T-cell (primary cell): ENCODE measurements at places on chromosomes 4 and X.

DNA sequence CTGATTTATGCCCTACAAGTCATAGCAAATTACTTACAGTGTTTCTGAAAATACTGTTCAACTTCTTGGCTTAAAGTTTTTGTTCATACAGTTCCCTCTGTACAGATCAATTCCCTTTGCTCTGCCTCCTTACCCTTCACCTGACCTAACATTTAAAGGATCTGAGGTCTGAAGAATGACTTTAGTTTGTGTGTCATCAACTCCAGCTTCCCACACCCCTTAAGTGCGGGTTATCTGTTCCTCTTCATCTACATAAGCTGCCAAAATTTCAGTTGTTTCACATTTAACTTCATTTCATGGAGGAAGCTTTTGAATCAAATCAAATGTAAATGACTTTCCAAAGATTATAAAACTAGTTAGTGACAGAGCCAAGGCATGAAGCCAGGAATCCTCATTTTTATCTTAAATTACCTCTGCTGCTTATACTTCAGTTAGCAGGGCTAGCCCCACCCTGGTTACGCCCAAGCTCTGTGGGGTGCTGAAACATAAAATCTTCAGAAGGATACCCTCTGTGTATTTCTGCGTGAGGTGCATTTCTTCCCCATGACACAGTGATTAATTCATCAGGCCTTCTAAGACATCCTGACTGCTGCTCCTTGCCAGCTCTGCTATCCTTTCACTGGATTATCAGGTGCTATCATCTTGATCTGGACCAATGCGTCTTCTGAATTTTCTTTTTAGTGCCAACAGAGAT lies 16.5 kb downstream of the CXCL1 start:
- no peaks in the 10 kb centered on the region for H3K4me1 ChIP-seq
- no peaks in the 10 kb centered on the region for H3K27me3 ChIP-seq
- no peaks in the 10 kb centered on the region for H3K36me3 ChIP-seq
- no peak overlapping the region for H3K4me3 ChIP-seq
- no peak overlapping the region for H3K27ac ChIP-seq

DNA sequence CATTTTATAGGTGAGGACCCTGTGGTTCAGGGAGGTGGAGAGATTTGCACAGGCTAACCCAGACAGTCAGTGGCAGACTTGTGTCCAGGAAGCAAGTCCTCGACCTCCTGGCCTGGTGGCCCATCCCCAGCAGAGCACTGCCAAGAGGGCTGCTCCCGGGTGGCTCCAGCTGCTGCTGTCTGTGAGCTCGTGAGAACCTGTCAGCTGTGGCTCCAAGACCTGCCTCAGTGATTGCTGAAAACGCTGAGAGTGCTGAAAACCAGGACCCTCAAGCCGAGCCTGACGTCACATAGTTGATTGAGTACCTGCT lies 74.2 kb downstream of the RTL9 start:
- no peaks in the 10 kb centered on the region for H3K36me3 ChIP-seq
- H3K27ac ChIP-seq, result no peak overlapping the region
- no peaks in the 10 kb centered on the region for H3K27me3 ChIP-seq
- no peaks in the 10 kb centered on the region for H3K4me1 ChIP-seq
- H3K4me3 ChIP-seq, result no peak overlapping the region

GRCh38 chr4:121064482-121064881 lies 7.9 kb downstream of the NDNF start:
- no peak overlapping the region for H3K27ac ChIP-seq
- peaks cover 2% of the 10 kb centered on the region for H3K4me1 ChIP-seq
- H3K36me3 ChIP-seq, result no peaks in the 10 kb centered on the region

- DNase-seq, result no peak
- H3K27ac ChIP-seq, result no peak overlapping the region
- H3K4me1 ChIP-seq, result peaks cover 5% of the 10 kb centered on the region
- H3K27me3 ChIP-seq, result no peaks in the 10 kb centered on the region
Measured at GRCh38 chrX:129958814-129959492, 23.5 kb upstream of the BCORL1 start.

GRCh38 chr4:117376692-117377091 lies 291.3 kb upstream of the TRAM1L1 start:
- H3K4me1 ChIP-seq, result no peaks in the 10 kb centered on the region
- no peak overlapping the region for H3K27ac ChIP-seq
- H3K36me3 ChIP-seq, result no peaks in the 10 kb centered on the region
- no peak for DNase-seq
- H3K27me3 ChIP-seq, result no peaks in the 10 kb centered on the region
- H3K4me3 ChIP-seq, result no peak overlapping the region

GRCh38 chr4:182628544-182628943 lies 288.6 kb downstream of the DCTD start:
- H3K27me3 ChIP-seq, result no peaks in the 10 kb centered on the region
- no peaks in the 10 kb centered on the region for H3K36me3 ChIP-seq
- H3K4me1 ChIP-seq, result no peaks in the 10 kb centered on the region
- no peak for DNase-seq
- H3K27ac ChIP-seq, result no peak overlapping the region
- H3K4me3 ChIP-seq, result no peak overlapping the region

GRCh38 chrX:121122332-121122731 lies 74.9 kb downstream of the GLUD2 start:
- H3K36me3 ChIP-seq, result no peaks in the 10 kb centered on the region
- H3K27me3 ChIP-seq, result no peaks in the 10 kb centered on the region
- no peak for DNase-seq
- no peaks in the 10 kb centered on the region for H3K4me1 ChIP-seq
- no peak overlapping the region for H3K4me3 ChIP-seq

DNA sequence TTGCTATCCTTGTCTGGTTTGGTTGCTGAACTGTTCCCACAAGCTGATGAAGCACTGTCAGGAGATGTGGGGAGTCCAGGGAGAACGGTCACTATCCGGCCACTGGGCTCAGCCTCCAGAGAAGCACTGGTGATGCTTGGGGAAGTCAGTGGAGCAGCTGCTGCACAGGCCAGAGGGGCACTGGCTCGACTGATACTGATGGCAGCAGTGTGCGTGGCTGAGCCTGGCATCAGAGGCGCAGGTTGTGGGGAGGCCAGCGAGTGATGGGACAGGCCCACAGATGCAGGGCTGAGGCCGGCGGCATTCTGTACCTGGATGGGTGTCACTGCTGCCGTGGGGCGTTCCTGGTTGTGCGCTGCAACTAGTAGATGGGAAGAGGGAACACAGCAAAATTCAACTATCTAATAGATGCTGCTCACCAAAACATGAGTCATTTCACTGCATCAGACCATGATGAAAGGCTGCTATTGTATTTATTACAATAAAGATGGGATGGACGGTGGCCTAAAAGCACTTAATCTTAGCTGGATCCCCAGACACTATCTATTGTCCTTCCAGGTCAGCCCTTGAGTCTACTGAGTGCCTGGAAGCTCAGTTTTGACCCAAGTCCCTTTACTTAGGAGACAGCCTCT lies 106.3 kb upstream of the CBR4 start:
- H3K36me3 ChIP-seq, result no peaks in the 10 kb centered on the region
- no peak for DNase-seq
- H3K4me1 ChIP-seq, result no peaks in the 10 kb centered on the region
- H3K27me3 ChIP-seq, result no peaks in the 10 kb centered on the region
- H3K4me3 ChIP-seq, result no peak overlapping the region

GRCh38 chr4:8690216-8691150 lies 97.9 kb downstream of the CPZ start:
- H3K27me3 ChIP-seq, result peaks cover 38% of the 10 kb centered on the region
- H3K4me3 ChIP-seq, result no peak overlapping the region
- no peak overlapping the region for H3K27ac ChIP-seq
- no peaks in the 10 kb centered on the region for H3K36me3 ChIP-seq
- DNase-seq, result no peak

DNA sequence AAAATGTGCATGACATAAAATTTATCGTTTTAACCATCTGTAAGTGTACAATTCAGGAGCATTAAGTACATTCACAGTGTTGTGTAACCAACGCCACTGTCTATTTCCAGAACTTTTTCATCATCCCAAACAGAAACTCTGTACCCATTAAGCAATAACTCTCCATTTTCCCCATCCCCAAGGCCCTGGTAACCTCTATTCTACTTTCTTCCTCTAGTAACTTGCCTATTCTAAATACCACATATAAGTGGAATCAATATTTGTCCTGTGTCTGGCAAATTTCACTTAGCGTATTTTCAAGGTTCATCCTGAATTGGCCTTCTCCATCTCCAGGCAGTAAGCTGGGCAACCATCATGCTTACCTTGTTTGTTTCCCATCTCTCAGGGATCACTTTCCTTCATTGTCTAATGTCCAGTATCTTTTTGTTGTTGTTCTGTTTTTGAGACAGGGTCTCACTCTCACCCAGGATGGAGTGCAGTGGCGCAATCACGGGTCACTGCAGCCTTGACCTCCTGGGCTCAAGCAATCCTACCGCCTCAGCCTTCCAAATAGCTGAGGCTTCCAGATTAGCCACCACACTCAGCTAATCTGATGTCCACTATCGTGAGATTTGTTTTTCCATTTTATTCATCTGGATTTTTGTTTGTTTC lies 17.7 kb upstream of the GRIPAP1 start:
- no peak overlapping the region for H3K4me3 ChIP-seq
- DNase-seq, result no peak
- no peaks in the 10 kb centered on the region for H3K36me3 ChIP-seq
- H3K4me1 ChIP-seq, result no peaks in the 10 kb centered on the region

DNA sequence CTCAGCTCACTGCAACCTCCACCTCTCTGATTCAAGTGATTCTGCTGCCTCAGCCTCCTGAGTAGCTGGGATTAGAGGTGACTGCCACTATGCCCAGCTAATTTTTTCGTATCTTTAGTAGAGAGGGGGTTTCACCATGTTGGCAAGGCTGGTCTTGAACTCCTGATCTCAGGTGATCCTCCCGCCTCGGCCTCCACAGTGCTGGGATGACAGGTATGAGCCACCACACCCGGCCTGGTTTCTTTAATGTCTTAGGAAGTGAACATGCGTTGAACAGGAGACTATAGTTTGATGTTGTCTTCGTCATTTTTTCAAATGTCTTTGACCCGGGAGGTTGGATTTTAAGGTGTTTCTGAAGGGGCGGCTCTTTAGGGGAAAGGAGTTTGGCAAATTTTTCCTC lies 91.0 kb downstream of the DHRSX start:
- peaks cover 20% of the 10 kb centered on the region for H3K36me3 ChIP-seq
- no peak for DNase-seq
- no peaks in the 10 kb centered on the region for H3K27me3 ChIP-seq
- no peaks in the 10 kb centered on the region for H3K4me1 ChIP-seq
- H3K27ac ChIP-seq, result no peak overlapping the region
- H3K4me3 ChIP-seq, result no peak overlapping the region

GRCh38 chrX:103608306-103608963 lies 672 bp downstream of the TCEAL3 start:
- H3K4me1 ChIP-seq, result no peaks in the 10 kb centered on the region
- DNase-seq, result no peak
- H3K36me3 ChIP-seq, result no peaks in the 10 kb centered on the region
- peak overlapping the region; percentile 80 for H3K27ac ChIP-seq
- no peaks in the 10 kb centered on the region for H3K27me3 ChIP-seq

GRCh38 chr4:3355266-3355748 lies 62.5 kb downstream of the RGS12 start:
- H3K36me3 ChIP-seq, result no peaks in the 10 kb centered on the region
- H3K4me3 ChIP-seq, result no peak overlapping the region
- no peaks in the 10 kb centered on the region for H3K27me3 ChIP-seq
- DNase-seq, result no peak
- no peaks in the 10 kb centered on the region for H3K4me1 ChIP-seq

GRCh38 chr4:33709247-33709646 lies 2535.1 kb downstream of the ARAP2 start:
- H3K4me3 ChIP-seq, result no peak overlapping the region
- DNase-seq, result no peak
- H3K4me1 ChIP-seq, result no peaks in the 10 kb centered on the region
- no peaks in the 10 kb centered on the region for H3K27me3 ChIP-seq
- no peak overlapping the region for H3K27ac ChIP-seq

DNA sequence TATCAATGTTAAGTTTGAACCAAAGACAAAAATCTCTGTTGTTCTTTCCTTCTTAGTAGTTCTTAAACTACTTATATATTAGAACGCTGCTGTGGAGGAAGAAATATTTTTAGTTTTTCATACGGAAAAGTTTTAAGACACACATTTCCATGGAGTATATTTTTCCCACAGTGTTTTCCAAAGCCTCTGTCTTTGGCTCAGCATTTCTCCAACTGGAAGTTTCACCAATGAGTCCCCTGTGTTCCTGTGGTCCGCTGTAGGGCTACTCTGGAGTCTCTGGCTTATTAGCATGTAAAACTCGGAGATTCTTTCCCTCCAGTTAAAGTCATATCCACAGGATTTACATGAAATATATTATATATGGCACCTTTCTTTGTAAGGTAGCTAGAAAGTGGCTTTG lies 249.0 kb downstream of the CBR4 start:
- H3K36me3 ChIP-seq, result no peaks in the 10 kb centered on the region
- no peak overlapping the region for H3K27ac ChIP-seq
- no peak for DNase-seq
- no peak overlapping the region for H3K4me3 ChIP-seq

GRCh38 chr4:153880983-153881382 lies 92.1 kb upstream of the SFRP2 start:
- no peaks in the 10 kb centered on the region for H3K4me1 ChIP-seq
- H3K27me3 ChIP-seq, result peaks cover 2% of the 10 kb centered on the region
- no peaks in the 10 kb centered on the region for H3K36me3 ChIP-seq
- H3K4me3 ChIP-seq, result no peak overlapping the region
- no peak for DNase-seq
- no peak overlapping the region for H3K27ac ChIP-seq

DNA sequence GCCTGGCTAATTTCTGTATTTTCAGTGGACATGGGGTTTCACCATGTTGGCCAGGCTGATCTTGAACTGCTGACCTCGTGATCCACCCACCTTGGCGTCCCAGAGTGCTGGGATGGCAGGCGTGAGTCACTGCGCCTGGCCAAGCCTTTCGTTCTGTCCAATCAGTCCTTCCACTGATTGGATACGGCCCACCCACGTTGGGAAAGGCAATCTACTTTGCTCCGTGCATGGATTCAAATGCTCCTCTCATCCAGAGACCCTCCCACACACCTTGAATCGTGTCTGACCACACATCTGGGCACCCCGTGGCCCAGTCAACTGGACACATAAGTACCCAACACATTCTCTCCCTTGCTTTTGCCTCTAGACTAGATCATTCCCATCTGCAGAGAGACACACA lies 74.9 kb downstream of the CRLF2 start:
- DNase-seq, result no peak
- H3K27ac ChIP-seq, result no peak overlapping the region
- H3K36me3 ChIP-seq, result no peaks in the 10 kb centered on the region
- no peaks in the 10 kb centered on the region for H3K27me3 ChIP-seq
- no peak overlapping the region for H3K4me3 ChIP-seq
